ENCODE measurements at places on chromosomes 6 and 20.

DNA sequence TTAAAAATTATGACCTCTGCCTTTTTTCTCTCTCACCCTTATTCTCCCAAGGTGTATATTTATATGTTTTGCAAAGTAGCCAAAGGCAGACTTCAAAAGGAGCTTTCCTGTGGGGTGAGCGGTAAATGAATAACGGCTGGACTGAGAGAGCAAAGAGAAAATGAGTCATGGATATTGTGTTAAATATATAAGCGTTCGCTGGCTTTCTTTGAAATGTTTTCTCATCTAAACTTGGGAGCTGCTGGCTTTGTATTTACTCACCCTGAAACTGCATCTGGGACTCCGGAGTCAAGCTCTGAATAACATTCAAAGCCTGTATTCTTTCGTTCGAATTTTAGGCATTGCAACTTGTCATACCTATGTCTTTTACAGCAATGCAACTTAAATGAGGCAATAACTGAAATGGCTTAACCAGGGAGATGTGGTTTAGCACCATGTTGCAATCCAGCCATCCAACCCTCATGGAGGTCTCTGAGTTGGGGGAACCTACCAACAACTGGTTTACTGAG is 32.0 kb downstream of the ATXN1 start:
- no peak for DNase-seq
- peak overlapping the region; percentile 36 for H3K27ac ChIP-seq
- peaks cover 3% of the 10 kb centered on the region for H3K36me3 ChIP-seq

GRCh38 chr20:33604991-33605370 is 57.1 kb upstream of the C20orf144 start:
- no peak overlapping the region for H3K4me3 ChIP-seq
- no peaks in the 10 kb centered on the region for H3K4me1 ChIP-seq
- no peak overlapping the region for H3K27ac ChIP-seq
- no peak for DNase-seq

- H3K4me3 ChIP-seq = no peak overlapping the region
- H3K27me3 ChIP-seq = no peaks in the 10 kb centered on the region
- no peak for DNase-seq
- peaks cover 23% of the 10 kb centered on the region for H3K4me1 ChIP-seq
- no peak overlapping the region for H3K27ac ChIP-seq
Measured at GRCh38 chr6:11413117-11413687, 124.3 kb upstream of the TMEM170B start.

DNA sequence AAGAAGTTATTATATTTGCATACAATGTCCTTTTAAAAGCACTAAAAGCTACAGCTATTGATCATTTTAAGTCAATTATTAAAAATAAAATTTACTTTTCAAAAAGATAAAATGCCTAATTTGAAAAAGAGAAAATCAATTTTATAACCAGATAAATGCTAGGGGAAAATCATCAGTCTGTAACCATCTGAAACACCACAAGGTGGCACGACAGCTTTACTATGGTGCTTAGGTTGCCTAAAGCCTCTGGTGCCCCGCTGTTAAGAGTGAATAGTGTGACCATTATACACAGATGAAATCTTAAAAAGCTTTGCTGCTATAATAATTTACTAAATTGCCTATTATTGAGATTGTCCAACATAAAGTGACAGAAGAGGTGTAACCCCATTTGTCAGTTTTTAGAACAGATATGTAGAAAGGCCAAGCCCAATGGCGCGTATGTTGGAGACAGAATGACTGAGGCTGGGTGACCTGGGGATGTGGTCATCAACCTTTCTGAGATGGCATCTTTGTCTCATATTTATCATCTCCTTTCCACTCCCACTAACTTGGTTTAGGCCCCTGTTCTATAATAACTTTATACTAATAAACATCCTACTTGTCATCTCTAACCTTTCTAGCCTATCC is 100.8 kb downstream of the MOXD1 start:
- H3K4me3 ChIP-seq = no peak overlapping the region
- H3K4me1 ChIP-seq = no peaks in the 10 kb centered on the region
- no peaks in the 10 kb centered on the region for H3K27me3 ChIP-seq
- peaks cover 32% of the 10 kb centered on the region for H3K36me3 ChIP-seq

DNA sequence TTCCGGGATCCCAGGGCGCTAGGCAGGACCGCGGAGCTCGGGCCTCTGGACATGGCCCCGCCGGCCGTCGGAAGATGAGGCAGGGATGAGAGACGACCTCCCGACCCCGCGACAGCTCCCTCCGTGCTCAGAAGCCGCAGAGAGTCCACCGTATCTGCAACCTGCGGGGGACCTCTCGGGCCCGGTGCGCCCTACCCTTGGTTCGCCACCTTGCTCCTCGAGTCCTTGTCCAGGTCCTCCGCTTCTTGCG is 301 bp downstream of the PPP1R3D start:
- H3K4me1 ChIP-seq = peaks cover 50% of the 10 kb centered on the region
- no peaks in the 10 kb centered on the region for H3K27me3 ChIP-seq
- H3K27ac ChIP-seq = peak overlapping the region; percentile 96

GRCh38 chr6:11033825-11034224 is 10.3 kb downstream of the ELOVL2 start:
- peaks cover 3% of the 10 kb centered on the region for H3K27me3 ChIP-seq
- no peak overlapping the region for H3K4me3 ChIP-seq
- no peak for DNase-seq
- no peaks in the 10 kb centered on the region for H3K4me1 ChIP-seq
- H3K36me3 ChIP-seq = no peaks in the 10 kb centered on the region
- H3K27ac ChIP-seq = no peak overlapping the region

DNA sequence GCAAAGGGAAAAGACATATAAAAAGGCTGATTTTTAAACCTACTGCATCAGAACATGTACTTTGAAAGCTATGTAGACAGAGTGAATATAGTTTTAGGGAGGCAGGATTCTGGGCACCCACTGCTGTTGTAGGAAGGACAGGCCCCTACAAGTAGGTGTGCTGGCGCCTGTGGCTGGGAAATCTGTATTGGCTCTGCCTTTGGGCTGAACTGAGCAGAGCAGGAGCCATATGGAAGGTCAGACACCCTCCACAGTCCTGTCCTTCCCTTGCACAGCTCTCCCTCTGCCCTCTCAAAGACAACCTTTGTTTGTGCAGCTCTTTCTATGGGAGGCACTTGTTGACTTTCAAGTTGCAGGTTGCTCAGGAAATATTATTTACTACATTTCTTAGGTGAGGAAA is 18.4 kb upstream of the ULBP3 start:
- no peaks in the 10 kb centered on the region for H3K36me3 ChIP-seq
- H3K27me3 ChIP-seq = peaks cover 49% of the 10 kb centered on the region
- H3K4me3 ChIP-seq = no peak overlapping the region
- no peak for DNase-seq
